Endothelial cell of umbilical vein (primary cell): ENCODE measurements at places on chromosomes 3 and 15. TPM values are rescaled to one million over a fixed set of nuclear protein-coding genes. Genes with fewer than 3 reads are reported as not detected.

Gene CSPG4
- not detected in 2 replicates for polyA plus RNA-seq

GRCh38 chr15:68303560-68304436 is 26.3 kb downstream of the FEM1B start:
- DNase-seq = no peak

GRCh38 chr15:26806151-26806550 is 33.3 kb upstream of the GABRB3 start:
- no peak for DNase-seq

DNA sequence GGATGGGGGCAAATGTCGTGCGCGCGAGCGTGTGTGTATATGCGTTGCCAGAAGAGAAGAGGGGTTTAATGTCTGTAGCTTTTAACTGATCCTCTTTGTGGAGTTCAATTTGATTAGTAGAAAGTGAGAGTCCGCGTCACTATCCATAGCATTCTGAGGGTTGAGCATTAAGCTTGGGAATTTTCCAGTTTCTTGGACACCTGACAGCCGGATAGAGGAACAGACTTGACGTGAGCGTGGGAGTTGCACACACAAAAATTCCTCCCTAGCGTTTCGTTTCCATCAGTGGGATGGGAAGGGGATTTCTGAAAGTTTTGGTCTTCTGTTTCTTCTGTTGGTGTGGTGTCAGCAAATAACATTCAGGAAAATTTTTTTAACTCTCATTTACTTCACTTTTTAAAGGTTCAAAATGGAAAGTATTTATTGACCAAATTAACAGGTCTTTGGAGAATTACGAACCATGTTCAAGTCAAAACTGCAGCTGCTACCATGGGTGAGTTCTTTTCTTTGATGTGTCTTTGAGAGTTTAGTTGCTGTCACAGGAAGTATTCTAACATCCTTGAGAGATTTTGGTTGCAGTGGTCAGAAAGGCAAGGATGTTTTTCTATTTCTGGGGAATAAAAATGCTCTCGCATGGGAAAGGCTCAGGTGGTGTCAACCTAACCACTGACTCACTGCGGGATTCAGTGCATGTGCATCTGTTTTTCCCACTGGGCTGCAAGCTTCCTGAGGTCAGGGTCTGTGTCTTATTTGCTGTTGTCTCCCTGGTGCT is 841 bp downstream of the POGLUT1 start:
- peak; percentile 62 for DNase-seq

- DNase-seq = peak; percentile 2
Measured at GRCh38 chr3:178474526-178474925, 61.7 kb upstream of the KCNMB2 start.

DNA sequence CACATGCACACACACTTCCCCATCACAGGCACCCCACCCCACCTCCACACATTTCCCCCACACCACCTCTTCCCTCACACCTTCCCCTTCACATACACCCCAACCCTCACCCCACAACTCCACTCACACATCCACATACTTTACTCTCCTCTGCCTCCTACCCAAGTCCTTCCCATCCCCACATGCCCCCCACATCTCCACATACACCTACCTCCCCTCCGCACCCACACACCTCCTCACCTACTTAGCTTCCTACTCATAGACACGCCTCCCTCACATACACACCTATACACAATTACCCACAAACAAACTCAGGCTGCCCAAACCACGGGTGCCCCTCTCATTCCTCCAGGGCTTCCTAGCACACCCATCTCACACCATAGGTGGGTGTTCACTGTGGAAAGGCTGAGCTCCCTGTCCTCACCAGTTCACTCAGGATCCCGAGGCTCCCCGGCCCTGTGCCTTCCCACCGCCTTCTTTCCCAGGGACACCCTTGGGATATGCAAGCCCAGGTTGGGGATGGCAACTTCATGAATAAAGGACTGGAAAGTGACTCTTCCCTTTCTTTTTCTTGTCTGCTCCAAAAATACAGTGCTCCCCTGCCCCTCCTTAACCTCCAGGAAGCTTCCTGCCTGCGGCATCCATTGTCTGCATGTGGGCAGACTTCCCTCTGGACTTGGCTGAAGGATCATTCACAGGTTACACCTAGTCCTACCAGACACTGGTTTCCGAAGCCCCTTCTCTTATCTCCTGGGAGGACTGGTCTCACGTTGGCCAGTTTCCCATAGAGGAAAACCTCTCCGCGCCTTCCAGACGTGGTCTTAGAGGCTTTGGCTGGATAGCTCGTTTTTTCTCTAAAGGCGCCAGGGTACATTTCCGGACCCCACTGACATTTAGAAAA is 61.5 kb downstream of the SLCO2A1 start:
- peak; percentile 55 for DNase-seq

Gene RTP1
- not detected in 2 replicates for polyA plus RNA-seq
